Kidney epithelial cell (primary cell): ENCODE measurements at places on chromosomes 5 and 9. TPM values are rescaled to one million over a fixed set of nuclear protein-coding genes. Genes with fewer than 3 reads are reported as not detected.

The CD72 gene
- 1.7 and 2.7 TPM in 2 replicates for total RNA-seq

The DOCK8 gene
- 2.6 and 3.8 TPM in 2 replicates for total RNA-seq

The TMEM174 gene
- not detected in 2 replicates for total RNA-seq

The JADE2 gene
- 13.5 and 20.8 TPM in 2 replicates for total RNA-seq

The TYRP1 gene
- not detected in 2 replicates for total RNA-seq

The GFI1B gene
- not detected in 2 replicates for total RNA-seq

The OLFM1 gene
- total RNA-seq = 0.96 and 2.1 TPM in 2 replicates

The TOR1B gene
- 32.8 and 39.5 TPM in 2 replicates for total RNA-seq
